ENCODE measurements at places on chromosomes 4 and X.

DNA sequence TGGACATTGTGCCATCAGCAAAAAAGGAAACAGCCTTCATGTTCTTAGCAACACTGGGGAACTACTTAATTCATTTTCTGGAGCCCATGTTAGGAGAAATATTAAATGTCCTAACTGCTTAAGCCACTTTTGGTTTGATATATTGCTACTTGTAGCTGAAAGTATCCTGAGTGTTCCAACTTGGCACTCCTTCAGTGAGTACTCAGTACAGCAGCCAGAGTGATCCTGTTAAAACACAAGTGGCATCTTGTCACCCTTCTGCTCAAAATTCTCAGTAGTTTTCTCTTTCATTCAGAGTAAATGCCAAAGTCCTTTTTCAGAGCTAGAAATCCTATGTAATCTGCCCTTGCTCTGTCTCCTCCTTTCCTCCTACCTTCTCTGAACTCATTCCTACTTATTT lies 522.0 kb downstream of the GRID2 start:
- no peak for DNase-seq

DNA sequence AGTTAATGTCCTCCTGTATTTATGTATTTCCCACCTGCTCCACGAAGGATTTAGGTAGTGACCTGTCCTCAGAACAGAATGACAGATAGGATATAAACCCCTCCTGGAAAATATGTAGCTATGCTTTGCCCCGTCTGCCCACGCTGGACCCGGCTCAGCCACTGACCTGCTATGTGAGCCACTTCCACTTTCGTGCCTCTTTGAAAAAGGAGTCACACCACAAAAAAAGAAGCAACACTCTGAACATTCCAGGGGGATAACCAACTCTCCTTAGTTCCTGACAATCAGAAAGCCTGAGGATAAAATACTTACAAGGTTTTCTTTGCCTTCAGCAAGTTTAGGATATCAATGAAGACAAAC lies 11.1 kb downstream of the ACSL1 start:
- DNase-seq: no peak

- DNase-seq: no peak
Measured at GRCh38 chr4:39330353-39330752, 35.8 kb downstream of the RFC1 start.

GRCh38 chr4:53221832-53222480 lies 143.9 kb downstream of the SCFD2 start:
- DNase-seq: no peak

GRCh38 chr4:129095811-129096454 lies at the start of gene C4orf33:
Gene C4orf33, plus strand, starts transcription at chr4:129096152. Its CDS starts 6,459 bp downstream, at chr4:129102611.
- peak; percentile 71 for DNase-seq

DNA sequence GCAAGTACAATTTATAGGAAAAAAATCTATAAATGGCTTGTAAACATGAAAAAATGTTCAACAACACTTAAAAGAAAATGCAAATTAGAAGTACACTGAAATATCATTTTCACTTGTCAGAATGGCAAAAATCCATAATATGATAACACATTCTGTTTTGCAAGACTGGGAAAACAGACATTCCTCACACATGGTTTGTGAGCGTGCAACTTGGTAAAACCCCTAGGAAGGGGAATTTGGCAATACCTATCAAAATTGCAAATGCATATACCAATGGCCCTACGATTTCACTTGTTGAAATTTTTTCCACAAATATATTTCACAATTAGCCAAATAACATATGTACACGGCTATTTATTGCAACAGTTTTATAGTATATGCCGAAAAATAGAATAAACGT lies 31.4 kb downstream of the TBC1D9 start:
- no peak for DNase-seq

- DNase-seq: no peak
Measured at GRCh38 chrX:147935156-147935758, 23.5 kb downstream of the FMR1 start.

DNA sequence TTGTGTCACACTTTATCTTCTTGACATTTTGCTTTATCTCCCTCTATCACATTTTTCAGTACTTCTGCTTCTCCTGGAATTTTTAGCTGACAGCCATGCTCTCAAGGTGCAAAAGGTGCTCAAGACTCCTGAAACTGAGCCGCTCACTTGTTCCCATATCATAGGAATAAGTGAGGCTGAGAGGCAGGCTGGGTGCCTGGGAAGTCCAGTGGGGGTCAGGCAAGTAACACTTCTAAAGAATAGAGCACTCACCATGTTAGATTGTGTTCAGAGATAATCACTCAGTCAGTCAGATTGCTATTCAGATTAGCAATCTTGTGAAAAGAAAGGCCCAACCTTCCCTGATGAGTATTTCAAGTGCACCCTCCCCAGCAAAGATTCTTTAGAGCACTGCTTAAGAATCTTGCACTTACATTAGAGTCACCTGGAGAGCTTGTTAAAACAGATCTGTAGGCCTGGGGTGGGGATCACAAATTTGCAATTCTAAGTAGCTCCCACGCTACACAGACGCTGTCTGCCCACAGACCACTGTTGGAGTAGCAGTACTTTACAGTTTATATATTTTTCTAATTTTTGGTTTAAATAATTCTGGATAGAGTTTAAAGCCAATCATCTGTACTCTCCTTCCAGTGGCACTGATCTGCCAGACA lies 23.1 kb upstream of the LRAT start:
- no peak for DNase-seq

DNA sequence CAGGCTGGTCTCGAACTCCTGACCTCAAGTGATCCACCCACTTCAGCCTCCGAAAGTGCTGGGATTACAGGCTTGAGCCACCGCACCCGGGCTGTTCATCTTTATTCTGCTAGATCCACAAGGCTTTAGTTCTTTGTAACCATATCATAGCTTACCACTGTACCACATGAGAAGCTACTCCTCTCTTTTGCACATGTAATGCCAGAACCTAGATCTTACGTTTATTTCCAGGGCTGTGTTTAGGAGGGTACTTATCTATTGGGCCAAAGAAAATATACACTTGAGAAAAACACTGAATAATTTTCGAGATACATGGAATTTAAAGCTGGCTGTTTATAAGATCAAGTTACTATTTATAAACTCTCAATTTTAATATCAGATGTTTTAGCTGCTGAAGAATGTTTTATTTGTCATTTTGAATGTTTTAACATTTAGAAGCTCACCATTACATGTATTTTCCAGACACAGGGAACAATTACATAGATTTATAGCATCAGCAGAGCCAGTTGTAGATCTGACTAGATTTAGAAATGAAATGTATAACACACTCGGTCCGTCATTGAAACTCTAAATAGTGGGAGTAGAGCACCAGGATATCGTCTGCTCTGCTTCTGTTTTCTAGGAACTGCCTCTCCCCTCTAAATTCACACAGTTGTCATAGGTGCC lies 155.3 kb upstream of the HAND2 start:
- no peak for DNase-seq

DNA sequence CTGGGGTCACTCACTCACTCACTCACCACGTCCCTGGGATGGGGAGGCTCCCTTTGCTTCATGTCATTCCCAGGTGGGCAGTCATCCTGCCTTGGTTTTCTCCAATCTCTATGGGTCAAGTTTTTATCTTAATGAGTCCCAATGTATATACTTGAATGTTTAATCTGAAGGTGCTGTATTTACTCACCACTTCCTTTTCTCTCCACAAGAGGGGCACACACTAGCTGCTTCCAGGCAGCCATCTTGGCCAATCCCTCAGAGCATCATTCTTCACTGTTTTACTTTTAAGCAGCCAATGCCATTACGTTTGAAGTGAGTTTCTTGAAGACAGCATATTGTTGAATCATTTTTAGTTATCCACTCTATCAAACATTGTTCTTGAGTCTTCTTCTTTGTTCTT lies 153.4 kb upstream of the ARSJ start:
- DNase-seq: no peak

DNA sequence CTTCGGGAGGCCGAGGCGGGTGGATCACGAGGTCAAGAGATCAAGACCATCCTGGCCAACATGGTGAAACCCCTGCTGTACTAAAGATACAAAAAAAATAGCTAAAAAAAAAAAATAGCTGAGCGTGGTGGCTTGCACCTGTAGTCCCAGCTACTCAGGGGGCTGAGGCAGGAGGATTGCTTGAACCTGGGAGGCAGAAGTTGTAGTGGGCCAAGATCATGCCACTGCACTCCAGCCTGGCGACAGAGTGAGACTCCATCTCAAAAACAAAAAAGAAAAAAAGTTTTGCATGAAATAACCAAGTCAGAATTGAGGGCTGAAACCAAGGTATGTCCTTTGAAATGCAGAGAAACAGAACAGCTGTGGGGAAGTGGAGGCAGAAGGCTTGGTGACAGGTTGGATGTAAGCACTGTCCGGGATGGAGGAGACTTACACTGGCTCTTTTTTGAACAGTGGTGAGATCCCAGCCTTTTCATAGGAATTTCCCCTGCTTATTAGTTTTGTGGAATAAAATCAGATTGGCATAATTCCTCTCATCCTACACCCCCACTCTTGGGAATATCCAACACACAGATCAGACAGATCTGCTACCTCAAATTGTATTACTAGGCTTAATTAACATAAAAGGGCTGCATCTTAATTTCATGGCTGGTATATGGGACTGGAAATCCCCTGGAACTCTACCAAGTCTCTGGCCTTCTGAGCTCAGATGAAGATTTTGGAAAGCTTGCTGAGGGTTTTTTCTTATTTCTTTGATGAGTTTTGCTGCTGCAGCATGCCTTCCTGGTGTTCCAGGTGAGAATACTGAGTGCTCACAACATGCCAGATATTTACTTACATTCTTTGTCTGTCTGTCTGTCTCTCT lies 18.8 kb upstream of the C4orf36 start:
- no peak for DNase-seq

- DNase-seq: no peak
Measured at GRCh38 chrX:30876367-30876766, 12.7 kb downstream of the TAB3 start.

DNA sequence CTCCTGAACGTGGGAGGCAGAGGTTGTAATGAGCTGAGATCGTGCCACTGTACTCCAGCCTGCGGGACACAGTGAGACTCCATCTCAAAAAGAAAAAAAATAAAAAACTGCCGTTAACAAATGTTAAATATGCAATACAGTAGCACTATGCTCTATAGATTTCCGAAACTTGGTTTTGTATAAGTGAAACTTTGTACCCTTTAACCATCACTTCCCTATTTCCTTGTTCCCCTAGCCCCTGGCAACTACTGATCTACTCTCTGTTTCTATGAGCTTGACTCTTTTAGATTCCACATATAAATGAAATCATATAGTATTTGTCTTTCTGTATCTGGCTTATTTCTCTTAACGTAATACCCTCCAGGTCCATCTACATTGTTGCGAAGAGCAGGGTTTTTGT lies 74.1 kb downstream of the TAB3 start:
- DNase-seq: no peak

DNA sequence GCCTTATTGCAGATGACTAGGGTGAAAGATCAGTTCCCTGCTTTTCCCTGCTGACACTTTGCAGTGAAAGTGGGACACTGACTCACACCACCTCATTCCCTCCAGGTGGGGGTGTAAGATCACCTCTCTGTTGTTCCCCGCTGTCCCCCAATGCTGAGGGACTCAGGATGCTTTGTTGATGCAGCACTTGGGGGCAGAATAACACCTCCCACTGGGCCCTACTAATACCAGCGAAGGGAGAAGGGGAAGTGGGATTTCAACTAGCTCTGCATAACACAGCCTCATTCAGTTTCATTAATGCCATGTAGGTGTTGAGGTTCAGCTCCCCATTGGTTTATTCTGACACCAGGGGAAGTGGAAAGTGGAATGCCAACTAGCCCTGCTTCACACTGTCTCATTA lies 43.6 kb upstream of the IL1RAPL2 start:
- no peak for DNase-seq

DNA sequence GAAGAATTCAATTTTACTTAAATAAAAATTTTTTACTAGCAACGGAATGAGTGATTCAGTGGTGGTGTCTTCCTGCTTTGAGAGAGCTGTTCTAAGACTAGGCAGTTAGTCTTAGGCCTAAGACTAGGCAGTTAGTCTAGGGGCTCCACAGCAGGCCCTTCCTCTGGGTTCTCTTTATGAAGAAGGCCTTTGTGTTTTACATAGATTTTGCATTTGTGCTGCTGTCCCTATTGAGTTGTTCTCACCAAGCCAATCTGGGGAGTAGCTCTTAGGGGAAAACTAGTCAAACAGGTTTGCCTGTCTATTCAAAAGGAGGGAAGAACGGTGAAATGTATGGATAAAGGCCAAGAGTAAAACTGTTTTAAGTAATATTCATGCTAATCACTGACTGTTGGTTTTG lies 7.6 kb downstream of the UGT8 start:
- DNase-seq: no peak

DNA sequence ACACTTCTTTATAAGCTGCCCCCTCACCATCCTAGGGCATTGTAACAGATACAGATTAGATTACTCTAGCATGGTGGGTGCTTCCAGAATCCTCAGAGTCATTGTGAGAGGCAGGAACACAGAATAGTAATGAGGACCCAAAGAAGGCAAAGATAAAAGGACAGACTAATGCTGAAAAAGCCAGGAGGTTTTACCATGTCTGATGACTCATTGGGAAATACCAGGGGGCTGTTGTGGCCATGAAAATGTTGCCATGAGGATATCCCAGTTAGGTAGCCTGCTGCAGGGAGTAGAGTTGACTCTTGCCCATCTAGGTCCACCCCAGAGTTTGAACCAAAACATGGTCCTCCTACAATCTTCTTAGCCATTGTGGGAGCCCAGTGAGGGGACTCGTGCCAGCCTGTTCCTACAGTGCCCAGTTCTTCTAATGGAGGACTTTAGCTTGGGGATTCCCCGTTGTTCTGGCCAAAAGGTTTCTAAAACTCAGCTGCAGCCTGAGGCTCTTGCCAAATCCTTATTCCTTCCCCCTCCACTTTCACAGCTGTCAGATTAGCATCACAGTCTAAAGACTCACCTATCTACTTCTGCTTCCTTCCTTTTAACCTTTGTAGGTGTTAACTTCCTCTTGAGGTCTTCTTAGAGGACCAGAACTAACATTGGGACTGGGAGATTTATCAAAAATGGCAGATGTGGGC lies 586.0 kb upstream of the AADAT start:
- DNase-seq: no peak

GRCh38 chr4:159060161-159060560 lies 42.7 kb upstream of the RAPGEF2 start:
- no peak for DNase-seq

DNA sequence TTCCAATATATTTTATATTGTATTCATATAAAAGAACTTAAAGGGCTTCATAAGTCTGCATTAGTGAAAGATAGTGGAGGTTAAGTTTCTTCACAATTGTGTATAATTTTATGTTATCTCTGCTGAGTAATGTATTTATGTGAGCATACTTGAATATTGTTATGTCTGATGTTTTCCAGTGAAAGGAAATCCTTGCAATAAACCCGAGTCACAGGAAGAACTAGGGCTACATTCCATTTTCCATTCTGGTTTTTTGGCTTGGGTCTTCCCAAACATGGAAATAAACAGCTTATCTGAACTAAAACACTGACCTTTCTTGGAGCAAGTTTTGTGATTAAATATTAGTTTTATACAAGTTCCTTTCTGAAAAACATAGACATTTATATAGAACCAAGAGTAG lies 231.3 kb upstream of the GPRIN3 start:
- DNase-seq: no peak

GRCh38 chrX:110258552-110258951 lies 59.3 kb downstream of the AMMECR1 start:
- no peak for DNase-seq

- no peak for DNase-seq
Measured at GRCh38 chr4:168384437-168385141, 66.0 kb upstream of the DDX60 start.

GRCh38 chrX:40832723-40833122 lies 97.4 kb upstream of the MED14 start:
- DNase-seq: no peak

GRCh38 chrX:37817176-37817575 lies 30.2 kb downstream of the DYNLT3 start:
- DNase-seq: no peak

GRCh38 chrX:24081661-24082154 lies 27.0 kb downstream of the EIF2S3 start:
- peak; percentile 62 for DNase-seq

- DNase-seq: no peak
Measured at GRCh38 chr4:106270736-106271135, 45.3 kb downstream of the TBCK start.
